ENCODE measurements at places on chromosomes 16 and 17.

DNA sequence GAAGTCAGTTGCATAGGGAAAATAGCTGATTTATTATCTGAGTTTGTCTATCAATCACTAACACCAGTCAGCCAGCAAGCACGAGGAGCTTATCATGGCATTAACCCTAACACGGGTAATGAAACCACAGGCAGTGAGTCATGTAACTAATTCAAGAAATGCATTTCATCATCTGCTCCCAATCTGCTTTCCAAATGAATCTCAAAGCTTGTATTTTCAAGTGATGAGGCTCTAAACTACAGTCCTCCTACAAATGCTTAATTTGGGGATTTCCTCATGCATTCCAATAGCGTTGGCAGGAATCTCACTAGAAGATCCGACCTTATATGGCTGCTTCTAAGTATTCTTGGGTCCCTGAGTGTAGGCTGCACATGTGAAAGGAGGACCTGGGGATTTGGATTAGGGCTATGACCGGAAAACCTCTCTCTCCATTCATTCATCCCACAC lies 118.4 kb upstream of the HSBP1 start:
- peak; percentile 93 for DNase-seq

DNA sequence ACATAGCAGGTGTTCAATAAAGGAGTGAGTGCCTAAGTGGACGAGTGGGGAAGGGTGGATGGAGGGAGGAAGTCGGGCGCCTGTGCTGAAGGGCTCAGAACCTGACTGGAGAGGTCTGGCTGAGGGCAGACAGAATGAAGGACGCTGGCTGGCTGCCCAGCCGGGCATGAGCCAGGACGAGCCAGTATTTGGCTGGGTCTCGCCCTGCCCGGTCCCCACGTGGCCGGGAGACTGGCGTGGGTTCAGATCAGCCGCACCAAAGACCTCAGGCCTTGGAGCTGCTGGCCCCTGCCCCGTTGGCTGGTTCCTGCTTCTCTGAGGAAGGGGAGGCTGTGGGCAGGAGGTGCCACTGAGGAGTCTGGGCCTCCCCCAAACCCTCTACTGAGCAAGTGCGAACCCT lies 79.8 kb downstream of the ENGASE start:
- no peak for DNase-seq

GRCh38 chr16:66603537-66604375 lies 748 bp upstream of the CMTM3 start:
- DNase-seq = peak; percentile 54

DNA sequence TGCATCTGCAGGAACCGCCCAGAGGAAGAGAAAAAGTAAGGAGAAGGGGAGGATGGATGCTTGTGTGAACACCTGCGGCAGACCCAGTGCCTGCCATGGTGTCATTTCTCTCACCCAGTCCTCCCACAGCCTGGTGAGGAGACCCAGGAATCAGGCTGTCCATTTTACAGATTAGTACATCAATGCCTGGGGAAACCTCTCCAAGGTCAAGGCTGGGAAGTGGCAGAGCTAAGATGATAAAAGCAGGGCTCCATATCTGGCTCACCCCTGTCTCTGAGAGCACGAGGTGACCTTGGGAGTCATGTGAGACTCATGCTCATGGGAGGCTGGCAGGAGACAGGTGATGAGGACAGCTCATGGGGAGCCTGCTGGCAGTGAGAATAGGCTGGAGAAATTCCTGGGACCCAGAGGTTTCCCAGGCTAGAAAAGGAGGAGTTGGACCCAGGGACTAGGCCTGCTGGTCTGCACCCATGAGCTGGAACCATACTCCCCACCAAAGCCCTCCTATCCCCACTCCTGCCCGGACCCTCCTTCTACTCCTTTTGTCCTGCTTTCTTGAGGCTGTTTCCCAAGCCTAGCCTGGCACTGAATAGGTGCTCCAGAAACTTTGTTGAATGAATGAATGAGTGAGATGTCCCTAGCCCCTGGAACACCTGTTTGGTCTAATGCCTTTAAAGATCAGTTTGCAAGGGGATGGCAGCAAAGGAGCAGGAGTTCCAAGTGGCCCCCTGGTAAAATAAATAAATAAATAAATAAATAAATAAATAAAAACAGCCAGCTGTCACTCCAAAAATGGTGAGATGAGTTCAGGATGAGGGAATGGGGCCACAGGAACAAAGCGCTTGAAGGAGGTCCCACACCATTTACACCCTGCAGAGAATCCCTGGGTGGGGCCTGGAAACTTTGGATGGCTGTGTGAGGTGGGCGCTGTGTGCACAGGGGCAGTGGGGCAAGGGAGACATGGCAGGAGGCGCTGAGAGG lies 1.6 kb downstream of the ZNF629 start:
- DNase-seq = no peak

DNA sequence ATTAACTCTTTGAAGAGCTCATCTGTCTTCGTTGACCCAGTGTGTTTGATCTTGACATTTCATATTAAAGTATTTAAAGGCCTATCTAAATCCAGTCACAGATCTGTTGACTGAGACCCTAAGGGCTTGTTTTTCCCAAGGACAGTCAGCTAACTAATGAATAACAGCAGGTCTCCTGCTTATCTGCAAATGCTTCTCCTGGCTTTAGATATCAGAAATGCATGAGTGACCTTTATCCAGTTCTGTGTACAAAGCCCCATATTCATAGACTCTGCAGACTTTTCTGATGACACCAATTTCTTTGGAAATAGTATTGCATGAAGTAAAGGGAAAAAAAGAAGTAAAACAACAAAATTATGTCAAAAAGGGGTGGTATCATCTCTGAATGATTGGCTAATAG lies 70.3 kb downstream of the YPEL2 start:
- DNase-seq = no peak

- DNase-seq = no peak
Measured at GRCh38 chr17:18005496-18005895, 32.8 kb downstream of the DRC3 start.

DNA sequence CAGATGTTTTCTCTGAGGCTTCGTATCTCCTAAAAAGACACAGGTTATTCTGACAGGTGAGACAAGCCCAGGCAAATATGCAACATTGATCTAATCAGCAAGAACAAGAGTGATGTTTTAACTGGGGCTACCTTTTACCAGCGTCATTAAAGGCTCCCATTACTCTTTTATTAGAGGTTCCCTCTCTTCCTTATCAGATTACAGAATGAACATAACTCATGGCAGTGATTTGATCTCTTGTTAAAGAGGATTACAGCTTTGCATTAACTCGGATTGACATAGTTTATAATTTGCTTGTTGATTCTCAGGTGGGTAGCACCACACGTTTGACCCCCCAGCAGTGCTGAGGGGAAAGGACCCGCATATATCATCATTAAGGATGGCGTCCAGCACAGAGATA lies 90.5 kb downstream of the AATF start:
- DNase-seq = no peak

GRCh38 chr16:72930396-72930795 lies 117.5 kb downstream of the ZFHX3 start:
- no peak for DNase-seq

- no peak for DNase-seq
Measured at GRCh38 chr16:52963212-52963854, 89.4 kb downstream of the CHD9NB start.

DNA sequence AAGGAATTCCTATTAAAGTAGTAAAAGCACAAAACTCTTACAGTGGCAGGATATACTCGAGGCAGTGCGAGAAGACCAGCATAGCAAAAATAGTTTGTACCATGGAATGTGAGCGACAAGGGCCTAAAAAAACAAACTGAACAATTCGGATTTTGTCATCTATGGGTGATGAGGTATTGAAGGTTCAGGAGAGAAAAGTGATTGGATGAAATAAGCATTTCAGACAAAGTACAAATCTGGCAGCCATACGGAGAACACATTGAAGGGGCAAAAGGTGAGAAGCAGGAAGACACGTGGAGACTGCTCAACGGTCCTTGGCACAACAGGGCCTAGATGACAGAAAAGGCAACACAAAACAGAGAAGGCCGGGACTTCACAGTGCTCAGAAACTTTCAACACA lies 22.5 kb downstream of the MYH10 start:
- no peak for DNase-seq

DNA sequence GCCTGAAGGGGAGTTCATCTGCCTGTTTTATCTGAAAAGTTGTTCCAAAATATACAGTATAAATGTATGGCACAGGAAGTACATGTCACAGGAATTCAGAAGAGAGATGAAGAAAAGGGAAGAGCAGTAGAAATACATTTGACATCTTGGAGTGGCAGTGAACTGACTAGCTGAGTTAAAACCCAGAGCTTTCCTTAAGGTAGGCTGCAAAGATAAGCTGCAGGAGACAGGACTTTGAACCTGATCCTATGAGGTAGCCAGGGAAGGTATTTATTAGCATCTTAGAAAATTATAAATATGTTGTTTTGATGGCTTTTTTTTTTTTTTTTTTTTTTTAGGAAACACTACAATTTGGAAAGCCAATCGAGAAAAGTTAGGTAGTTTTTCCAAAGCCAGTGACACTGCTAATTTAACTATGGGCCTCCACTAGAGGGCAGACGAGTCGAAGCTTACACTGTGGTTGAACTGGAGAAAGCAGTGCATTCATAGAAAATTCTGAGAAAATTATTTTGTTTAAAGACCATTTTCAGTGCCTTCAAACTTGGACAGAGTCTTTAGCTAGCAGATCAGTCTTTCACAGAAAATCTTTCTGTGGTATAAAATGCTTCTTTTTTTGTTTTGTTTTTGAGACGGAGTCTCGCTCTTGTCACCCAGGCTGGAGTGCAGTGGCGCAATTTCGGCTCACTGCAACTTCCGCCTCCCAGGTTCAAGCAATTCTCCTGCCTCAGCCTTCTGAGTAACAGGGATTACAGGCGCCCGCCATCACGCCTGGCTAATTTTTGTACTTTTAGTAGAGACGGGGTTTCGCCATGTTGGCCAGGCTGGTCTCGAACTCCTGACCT lies 122.3 kb downstream of the SSH2 start:
- peak; percentile 79 for DNase-seq

- DNase-seq = peak; percentile 73
Measured at GRCh38 chr17:7932949-7933348, 943 bp downstream of the CNTROB start.

- DNase-seq = no peak
Measured at GRCh38 chr16:26658915-26659314, 407.8 kb upstream of the C16orf82 start.

- DNase-seq = no peak
Measured at GRCh38 chr16:81651758-81652718, 127.1 kb upstream of the PLCG2 start.

DNA sequence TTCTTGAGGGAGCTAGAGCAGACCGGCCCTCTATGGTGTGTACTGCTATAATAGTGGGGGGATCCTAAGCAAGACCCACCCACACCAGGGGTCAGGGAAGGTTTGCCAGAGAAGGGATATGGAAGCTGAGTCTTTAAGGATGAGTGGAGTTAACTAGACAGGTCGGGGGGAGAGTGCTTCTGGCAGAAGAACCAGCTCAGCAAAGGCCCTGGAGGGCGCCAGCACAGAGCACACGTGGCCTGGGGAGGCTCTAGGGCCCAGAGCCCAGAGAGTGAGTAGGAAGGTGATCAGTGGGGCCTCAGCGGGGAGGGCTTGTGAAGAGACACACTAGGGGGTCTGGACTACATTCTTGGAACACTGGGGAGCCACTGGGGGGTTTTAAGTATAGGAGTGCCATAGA lies 21.1 kb downstream of the NGFR start:
- DNase-seq = no peak

DNA sequence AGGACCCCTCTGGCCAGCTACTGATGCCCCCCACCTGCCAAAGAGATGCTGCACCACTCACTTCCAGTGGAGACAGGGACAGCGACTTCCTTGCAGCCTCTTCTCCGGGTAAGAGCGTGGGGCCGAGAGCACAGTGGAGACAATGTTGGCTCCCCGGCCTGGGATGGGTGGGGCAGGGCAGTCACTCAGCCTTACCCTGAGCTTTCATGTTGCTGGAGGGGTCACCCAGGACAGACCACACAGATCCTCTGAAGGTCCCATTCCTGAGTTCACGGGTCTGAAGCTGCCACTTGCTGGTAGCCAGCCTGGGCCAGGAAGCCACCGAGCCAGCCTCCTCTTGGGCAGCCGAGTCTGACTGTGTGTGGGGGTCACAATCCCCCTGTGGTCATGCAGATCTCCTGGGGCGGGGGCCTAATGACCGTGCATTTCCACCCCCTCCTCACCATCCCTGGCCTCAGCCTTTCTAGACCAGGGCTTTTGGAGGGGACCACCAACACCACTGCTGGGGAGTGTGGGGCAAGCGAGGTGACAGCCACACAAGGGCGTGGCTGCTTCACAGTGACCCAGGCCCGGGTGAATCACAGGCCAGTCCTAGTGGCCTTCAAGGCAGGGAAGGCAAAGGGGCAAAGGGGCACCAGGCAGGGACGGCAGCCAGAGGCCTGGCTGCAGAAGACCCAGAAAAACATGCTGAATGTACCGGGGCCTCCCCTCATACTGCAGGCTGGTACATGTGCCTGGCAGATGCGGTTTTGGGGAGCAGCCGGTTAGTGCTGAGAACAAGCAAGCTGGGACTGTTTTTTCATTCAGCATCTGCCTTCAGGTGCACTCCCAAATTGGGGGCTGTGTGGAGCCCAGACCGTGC lies 10.4 kb downstream of the TAF1C start:
- no peak for DNase-seq

GRCh38 chr17:75105126-75106080 lies 4.4 kb upstream of the ARMC7 start:
- DNase-seq = peak; percentile 52

DNA sequence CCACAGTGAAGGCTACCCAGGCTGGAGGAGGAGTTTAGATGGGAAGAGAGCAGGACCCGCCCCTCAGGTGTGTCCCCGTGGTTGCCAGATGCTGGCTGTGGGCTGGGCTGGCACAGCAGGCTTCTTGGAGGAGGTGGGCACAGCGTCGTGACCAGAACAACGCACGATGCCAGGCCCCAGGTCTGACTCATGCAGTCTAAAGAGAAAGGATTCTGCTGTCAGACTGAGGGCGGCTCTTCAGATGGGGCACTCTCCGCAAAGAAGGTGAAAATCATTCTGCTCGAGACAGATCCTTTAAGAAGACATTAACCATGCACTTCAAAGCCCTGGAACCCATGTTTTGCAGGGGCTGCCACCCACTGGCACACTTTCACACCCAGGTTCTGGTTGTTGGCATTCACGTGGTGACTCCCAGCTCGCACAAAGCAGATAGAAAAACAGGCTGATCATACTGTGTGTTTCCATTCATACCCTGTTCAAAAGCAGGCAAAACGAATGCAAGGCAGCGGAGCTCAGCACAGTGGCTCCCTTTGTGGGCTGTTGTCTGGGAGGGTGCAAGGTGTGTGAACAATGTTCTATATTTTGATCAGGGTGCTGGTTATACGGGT lies 19.0 kb downstream of the CACNG4 start:
- DNase-seq = no peak

DNA sequence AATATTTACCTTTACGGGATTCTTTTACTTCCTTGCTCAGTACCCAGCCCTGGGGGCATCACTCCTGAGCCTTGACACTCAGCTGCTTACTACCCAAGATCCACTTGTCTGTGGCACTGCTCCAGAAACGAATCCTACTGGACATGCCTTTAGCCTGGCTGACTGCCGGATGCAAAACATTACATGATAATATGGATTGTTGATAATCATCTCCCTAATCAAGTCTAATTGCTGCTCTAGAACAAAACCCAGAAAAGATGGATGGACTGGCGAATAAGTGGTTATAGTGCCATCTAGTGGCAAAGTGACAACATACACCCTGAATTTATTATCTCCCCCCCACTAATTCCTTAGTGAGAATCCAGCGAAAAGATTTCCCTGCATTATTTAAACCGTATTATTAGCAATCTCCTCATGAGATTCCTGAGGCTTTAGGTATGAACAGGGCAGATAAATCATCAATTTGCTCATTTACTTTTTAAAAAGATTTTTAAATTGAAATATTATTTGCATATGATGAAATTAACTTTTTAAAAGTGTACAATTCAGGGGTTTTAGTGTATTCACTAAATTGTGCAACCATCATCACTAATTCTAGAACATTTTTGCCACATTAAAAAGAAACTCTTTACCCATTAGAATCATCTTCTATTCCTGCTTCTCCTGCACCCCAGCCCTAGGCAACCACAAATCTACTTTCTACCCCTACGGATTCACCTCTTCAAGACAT lies 61.6 kb downstream of the RGS9 start:
- peak; percentile 82 for DNase-seq
